Kasumi-1 (cell line): ENCODE measurements at places on chromosomes 7 and 10.
A peak's percentile ranks its signal among the peaks of the same experiment; 100 is the strongest.

- DNase-seq: no peak
Measured at GRCh38 chr10:88107296-88108097, 244.1 kb downstream of the PTEN start.

GRCh38 chr10:115903845-115904244 lies 369.2 kb downstream of the GFRA1 start:
- no peak for DNase-seq

- no peak for DNase-seq
Measured at GRCh38 chr10:119090968-119091367, 10.4 kb upstream of the EIF3A start.

DNA sequence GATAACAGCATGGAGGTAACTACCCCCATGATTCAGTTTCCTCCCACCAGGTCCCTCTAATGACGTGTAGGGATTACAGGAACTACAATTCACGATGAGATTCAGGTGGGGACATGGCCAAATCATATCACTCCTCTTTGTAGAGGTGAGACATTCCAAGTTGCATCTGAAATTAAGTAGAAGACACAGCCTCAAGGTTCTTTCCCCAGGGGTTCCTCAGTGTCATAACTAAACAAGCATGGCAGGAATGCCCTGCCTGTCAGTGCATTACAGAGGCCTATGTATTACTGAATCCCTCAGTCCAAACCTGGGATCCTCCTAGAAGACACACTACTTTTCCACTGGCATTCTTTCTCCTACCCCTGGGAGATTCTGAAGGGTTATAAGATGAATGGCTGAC lies 42.6 kb upstream of the WNT16 start:
- no peak for DNase-seq

DNA sequence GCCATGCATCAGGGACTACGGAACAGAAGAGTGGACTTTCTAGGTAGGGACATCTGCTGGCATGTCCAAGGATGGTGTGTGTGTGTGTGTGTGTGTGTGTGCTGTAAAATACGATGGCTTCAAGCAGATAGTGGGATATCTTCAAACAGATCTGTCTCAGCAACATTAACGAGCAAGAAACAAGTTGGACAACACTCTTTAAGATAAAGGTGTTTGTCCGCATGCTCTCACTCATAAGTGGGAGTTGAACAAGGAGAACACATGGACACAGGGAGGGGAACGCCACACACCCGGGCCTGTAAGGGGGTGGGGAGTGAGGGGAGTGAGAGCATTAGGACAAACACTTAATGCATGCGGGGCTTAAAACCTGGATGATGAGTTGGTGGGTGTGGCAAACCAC lies 89.8 kb upstream of the AKR1E2 start:
- DNase-seq: no peak

DNA sequence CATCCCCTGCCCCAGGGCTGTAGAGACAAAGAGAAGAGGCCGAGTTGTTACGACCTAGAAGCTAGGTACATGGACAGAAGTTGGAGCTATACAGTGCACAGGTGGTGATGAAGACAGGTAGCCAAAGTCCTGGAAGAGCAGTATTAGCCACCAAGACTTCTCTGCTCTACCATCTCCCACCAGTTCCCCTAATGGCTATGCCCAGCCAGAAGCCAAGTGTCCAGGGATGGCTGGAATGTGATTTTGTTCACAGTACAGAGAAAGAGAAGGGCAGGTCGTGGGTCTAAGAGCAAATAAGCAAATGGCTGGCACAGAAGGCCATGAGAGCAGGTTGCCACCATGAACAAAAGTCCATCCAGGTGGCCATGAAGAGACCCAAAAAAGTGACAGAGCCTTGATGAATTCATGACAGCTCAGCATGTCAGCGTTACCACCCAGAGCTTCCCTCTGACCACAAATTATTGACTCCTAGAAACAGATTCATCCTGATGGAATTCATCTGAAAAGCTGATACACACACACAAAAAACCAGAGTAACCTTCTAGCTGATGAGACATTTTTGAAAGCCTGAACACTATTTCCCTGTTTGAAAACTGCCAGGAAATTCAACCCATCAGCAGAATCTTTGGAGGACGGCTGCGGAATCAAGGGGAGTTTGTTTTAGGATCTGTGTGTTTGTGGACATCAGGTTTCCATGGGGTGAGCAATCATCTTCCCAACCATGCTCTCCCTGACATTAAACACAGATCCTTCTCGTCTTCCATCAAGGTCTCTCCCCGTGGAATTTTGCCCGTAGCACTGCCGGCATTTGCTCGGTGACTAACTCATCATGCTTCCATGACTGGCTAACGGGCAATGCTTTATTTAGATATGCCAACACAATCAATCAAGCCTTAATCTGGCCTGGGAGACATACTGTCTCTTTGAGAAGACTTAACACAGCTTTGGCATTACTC lies 906.7 kb upstream of the AUTS2 start:
- DNase-seq: no peak

GRCh38 chr10:26805567-26806245 lies 55.1 kb downstream of the ABI1 start:
- DNase-seq: no peak

DNA sequence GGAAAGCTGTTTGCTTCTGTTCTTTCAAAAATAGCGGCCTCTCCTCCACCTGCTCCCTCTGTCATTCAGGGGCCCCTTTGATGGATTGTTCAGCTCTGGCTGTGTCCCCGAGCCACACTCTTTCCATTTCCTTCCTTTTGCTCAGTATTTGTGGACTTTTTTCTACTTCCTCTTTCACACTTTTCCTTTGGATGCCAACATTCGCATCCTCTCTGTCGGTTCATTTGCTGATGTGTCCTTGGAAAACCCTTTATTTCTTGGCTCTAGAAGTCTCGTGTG lies 11.7 kb upstream of the PWWP2B start:
- DNase-seq: peak; percentile 90

DNA sequence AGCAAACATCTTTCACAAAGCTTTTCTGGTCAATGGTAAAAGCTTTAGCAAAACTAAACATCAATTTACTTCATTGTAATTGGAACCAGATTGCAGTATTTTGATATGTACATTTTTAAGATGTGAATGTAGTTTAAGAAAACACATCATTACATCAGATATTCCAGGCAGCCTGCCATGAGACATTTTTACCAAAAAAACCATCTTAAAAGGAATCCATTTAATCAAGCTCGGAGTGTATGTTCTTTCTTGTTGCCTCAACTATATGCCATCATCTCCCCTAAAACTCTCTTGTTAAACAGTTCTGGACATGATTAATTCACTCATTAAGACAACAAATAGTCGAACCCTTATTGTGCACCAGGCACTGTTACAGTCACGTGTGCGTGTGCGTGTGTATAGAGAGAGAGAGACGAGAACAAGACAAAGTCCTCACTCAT lies 97.5 kb downstream of the UBE2H start:
- DNase-seq: no peak

GRCh38 chr7:75649462-75649861 lies 89.3 kb downstream of the HIP1 start:
- DNase-seq: no peak

GRCh38 chr7:158033196-158033595 lies 554.4 kb downstream of the PTPRN2 start:
- no peak for DNase-seq

GRCh38 chr7:2873686-2874551 lies 29.8 kb upstream of the GNA12 start:
- DNase-seq: no peak

GRCh38 chr7:18040196-18040595 lies 12.6 kb upstream of the PRPS1L1 start:
- no peak for DNase-seq

GRCh38 chr10:116715341-116715740 lies 27.0 kb downstream of the HSPA12A start:
- DNase-seq: no peak

DNA sequence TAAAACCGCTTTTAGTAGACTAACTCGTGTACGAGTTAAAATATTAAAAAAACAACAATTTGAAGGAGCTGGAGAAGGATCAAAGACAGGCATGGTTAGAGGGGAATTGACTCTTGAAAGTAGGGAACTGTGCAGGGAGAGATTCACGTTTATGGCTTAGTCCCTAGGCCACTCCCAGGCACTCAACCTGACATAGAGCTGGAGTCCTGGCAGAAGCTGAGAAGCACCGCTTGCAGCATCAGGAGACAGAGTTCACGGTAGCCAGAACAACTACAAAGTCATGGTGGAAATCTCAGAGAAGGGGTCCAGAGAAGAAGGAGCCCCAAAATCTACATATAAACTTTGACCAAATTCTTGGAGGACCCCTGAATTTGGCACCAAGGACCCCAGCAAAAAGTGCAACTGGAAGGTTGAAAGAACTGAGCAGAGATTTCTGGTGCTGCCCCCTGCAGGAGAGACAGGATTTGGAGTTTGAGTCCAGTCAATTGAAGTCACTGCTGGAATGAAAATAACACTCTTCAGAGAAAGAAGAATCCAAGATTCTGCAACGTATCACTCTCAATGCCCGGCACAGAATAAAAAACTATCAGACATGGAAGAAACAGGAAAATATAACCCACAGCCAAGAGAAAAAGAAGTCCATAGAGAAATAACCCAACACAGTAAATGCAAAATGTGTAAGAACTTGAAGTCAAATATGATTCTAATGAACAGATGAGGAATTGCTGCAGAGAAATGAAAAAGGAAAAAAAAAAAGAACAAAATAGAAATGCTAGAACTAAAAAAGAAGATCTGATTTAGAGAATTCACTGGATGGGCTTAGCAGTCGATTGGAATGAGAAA lies 493.3 kb upstream of the PODXL start:
- peak; percentile 32 for DNase-seq
